NCI-H748 treated with DMSO at 0.1 percent for 48 hours (cell line): ENCODE measurements at places on chromosomes 16 and 17.

GRCh38 chr17:57403236-57403635 lies 146.9 kb downstream of the MSI2 start:
- DNase-seq = no peak

GRCh38 chr17:18381953-18382245 lies 4.3 kb downstream of the EVPLL start:
- no peak for DNase-seq

DNA sequence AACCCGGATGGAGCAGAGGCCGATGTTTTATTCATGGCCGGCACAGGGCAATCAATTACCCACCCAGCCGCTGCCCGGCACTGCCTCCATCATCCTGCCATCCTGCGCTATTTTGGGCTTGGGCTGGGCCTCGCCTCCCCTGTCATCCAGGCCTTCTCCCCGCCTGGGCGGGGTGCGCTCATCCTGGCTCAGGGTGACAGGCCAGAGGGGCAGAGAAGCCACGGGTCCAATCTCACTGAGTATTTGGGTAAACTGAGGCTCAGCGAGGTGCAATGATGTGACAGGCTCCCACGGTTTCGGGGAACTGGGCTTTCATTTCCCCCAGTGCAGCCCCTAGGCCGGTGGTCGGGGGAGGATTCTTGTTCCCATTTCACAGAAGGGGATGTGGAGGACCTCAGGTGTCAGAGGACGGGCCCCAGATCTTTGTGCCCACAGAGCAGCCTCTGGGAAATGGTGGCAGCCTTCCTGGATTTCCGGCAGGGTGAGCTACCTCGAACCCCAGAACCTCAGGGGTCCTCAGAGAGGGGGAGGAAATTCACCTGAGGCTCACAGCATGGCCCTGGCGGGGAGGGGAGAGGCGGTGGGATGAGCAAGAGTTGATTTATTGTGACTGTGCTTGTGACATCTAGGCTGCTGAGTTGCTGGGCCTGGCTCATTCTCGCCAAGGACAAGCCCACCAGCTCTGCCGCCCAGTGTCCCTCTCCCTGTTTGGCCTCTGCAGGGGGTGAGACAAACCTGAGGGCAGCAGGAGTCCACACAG lies 23.8 kb upstream of the KCNJ12 start:
- no peak for DNase-seq

- DNase-seq = no peak
Observed at GRCh38 chr16:3487521-3488410, 7.5 kb downstream of the C16orf90 start.

DNA sequence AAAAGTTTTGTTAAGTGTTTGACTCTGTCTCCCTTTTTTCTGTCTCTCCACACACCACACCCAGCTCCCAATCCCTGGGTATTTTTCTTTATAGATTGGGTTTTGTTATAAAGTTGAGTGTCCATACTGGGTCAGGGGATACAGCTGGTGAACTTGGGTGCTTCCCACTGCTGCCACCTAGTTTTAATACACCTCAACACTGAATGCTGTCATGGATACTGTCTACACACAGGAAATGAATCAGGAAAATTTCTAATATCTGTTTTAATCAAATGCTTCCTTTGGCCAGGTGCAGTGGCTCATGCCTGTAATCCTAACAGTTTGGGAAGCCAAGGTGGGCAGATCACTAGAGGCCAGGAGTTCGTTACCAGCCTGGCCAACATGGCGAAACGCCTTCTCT lies 5.3 kb upstream of the TAOK1 start:
- no peak for DNase-seq

GRCh38 chr17:59837308-59838051 lies 55.3 kb downstream of the TUBD1 start:
- DNase-seq = peak; percentile 97

DNA sequence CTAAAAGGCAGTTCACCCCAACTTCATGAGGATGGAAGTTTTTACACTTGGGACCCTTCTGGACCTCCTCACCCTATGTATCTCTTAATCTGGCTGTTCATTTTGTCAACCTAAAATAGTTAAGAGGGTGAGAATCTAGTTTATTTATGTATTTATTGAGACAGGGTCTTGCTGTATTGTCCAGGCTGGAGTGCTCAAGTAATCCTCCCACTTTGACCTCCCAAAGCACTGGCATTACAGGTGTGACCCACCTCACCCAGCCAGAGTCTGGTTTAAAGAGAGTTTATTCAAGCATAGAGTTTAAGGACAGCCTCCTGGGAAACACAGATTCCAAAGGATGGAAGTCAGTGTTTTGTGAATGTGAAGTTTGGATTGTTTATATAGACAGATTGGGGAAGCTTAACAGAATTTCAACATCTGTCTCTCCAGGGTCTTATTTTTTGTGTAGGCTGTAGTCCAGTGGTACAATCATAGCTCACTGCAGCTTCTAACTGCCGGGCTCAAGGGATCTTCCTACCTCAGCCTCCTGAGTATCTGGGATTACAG lies 8.0 kb upstream of the APPBP2 start:
- DNase-seq = no peak

DNA sequence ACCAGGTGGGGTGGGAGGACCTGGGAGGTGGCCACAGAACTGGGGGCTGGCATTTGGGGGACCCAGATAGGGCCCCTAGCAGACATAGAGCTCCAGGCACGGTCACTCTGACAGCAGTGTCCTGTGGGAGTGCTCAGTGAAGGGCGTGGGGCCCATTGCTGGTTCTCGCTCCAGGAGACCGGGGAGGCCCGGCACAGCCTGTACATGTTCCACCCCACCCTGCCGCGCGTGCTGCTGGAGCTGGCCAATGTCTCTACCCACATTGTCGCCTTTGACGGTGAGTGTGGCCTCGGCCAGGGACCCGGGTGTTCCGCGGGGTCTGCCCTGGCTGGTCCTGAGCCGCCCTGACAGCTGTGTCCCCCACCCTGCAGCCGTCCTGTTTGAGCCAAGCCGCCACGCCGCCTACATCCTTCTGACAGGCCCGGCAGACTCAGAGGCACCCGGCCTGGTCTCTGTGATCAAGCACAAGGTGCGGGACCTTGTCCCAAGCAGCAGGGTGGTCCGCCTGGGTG lies 11.2 kb downstream of the RGS11 start:
- no peak for DNase-seq

- no peak for DNase-seq
Observed at GRCh38 chr17:2909175-2909845, 113.1 kb downstream of the RAP1GAP2 start.

GRCh38 chr17:79829004-79829403 lies 10.2 kb downstream of the CBX4 start:
- no peak for DNase-seq
